ENCODE measurements at places on chromosomes 6 and 20.

- no peak for DNase-seq
These were observed 20.6 kb downstream of the SLC2A12 start for GRCh38 chr6:134031696-134032255.

GRCh38 chr20:4585104-4585753 is 136.5 kb upstream of the PRND start:
- no peak for DNase-seq

DNA sequence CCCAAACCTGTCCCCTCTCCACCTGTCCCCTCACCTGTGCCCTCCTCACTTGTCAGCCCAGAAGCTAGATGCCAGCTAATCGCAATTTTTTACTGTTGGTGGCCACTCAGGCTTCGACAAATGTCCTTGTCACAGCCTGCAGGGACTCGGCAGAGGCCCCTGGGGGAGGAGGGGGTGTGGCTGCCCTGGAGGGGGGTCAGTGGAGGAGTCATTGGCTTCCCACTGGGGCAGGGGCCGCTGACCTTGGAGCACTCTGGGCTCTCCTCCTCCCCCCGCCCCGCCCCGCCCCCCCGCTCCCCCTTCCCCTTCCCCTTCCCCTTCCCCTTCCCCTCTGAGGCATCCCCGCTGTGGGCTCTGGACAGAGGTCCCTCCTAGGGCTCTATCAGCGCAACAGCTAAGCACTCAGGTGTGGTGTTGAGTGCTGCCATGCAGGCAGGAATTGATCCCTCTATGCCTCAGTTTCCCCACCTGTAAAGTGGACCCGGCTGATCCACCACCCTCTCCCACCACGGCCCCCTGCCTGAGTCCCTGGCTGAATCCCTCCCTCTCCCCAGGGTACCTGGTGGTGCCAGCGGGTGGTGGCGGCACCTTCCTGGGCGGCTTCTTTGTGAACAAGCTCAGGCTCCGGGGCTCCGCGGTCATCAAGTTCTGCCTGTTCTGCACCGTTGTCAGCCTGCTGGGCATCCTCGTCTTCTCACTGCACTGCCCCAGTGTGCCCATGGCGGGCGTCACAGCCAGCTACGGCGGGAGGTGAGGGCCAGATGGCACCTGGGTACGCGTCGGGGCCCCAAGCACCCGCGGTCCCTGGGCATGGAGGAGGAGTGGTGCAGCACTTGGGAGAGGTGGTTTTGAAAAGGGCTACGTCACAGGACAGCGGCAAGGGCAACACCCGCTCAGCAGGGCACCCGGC is 23.8 kb downstream of the SLCO4A1 start:
- DNase-seq: no peak

- DNase-seq: no peak
These were observed 87.2 kb upstream of the EDN1 start for GRCh38 chr6:12203001-12203400.

- DNase-seq: no peak
These were observed 12.6 kb upstream of the PCMTD2 start for GRCh38 chr20:64242797-64243475.

DNA sequence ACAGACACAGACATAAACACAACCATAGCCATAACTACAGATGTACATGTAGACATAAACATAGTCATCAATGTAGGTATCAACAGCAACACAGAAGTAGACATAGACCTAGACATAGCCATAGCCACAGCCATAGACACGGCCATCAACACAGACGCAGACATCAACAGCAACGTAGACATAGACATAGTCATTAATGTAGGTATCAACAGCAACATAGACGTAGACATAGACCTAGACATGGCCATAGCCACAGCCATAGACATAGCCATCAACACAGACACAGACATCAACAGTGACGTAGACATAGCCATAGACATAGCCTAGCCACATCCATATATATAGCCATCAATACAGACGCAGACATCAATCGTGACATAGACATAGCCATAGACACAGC is 258.3 kb upstream of the FOXQ1 start:
- no peak for DNase-seq

DNA sequence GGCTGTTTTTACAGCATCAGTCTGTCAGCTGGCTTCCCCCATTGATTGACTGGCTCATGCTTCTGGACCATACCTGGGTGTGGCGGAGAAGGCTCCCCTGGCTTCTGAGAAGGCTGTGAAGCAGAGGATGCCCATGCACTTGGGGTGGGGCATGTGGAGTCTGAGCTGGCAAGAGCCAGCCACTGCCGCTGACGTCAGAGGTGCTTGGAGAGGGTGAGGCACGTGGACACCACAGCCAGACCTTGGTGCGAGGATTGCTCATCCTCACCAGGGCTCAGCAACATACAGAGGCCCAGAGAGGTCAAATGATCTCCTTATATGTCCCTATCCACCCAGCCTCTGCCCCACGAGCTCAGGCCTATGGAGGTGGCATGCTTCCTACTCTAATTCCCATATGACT is 211.2 kb upstream of the PMEPA1 start:
- no peak for DNase-seq

DNA sequence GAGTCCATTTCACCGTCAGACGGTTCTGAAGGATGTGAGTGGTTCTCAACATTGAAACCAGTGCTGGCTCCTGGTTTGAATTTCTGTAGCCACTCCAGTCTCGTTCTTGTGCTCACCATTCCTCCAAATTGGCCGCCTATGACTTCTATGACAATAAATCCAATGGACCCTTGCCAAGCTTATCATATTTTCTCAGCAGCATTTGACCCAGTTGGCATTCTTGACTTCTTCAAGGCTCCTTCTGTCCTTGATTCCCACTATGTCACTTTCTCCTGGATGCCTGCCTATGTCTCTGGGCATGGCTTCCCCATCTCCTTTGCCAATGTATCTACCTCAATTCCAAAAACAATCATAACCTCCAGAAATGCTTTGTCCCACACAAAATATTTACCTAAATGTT is 756.0 kb upstream of the NRSN1 start:
- no peak for DNase-seq

- DNase-seq: no peak
These were observed 54.4 kb upstream of the MARCKS start for GRCh38 chr6:113802779-113803178.

- no peak for DNase-seq
These were observed 21.5 kb downstream of the OR2B2 start for GRCh38 chr6:27890445-27891319.

GRCh38 chr6:89853068-89853467 is 23.4 kb downstream of the CASP8AP2 start:
- no peak for DNase-seq

- no peak for DNase-seq
These were observed 248.9 kb upstream of the FOXQ1 start for GRCh38 chr6:1062786-1063545.

DNA sequence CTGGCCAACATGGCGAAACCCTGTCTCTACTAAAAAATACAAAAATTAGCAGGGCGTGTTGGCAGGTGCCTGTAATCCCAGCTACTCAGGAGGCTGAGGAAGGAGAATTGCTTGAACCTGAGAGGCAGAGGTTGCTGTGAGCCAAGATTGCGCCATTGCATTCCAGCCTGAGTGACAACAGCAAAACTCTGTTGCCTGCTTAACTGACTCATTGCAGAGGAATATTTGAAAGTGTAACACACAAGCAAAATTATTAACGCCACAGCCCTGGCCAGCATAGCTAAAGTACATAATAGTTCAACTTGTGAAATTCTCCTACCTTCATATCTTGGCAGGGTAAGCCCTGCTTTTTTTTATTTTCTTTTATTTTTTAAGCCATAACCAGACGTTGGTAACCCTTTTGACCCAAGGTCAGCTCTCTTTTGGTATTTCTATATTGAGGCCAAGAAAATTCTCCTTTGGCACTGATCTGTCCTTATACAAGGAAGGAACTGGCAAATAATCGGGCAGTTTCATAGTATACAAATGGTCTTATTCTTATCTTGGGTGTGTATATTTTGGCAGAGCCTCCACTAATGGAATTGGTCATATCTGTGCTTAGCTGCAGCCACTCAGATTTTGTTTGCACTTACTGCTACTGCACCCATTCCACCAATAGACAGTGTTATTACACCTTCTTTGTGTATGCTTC is 4.0 kb upstream of the ADGRF5 start:
- DNase-seq: no peak

GRCh38 chr6:93196406-93196970 is 222.9 kb downstream of the EPHA7 start:
- DNase-seq: no peak

DNA sequence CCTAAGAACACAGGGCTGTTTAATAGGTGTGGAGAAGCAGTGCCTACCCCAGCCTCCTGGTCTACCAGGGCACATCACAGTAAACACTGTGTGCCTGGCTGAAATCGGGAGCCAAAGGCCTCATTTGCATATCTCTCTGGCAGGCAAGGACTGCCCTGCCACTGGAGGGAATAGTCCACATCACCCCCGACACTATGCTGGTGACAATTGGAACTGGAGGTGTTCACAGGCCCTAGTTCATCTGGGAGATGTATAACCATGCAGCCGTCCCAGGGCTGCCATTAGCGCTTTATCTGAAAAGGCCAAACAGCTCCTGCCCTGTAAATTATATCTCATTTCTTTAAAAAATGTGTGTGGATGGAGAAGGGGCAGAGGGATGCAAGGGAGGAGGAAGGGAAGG is 150.3 kb downstream of the LINC00237 start:
- no peak for DNase-seq

DNA sequence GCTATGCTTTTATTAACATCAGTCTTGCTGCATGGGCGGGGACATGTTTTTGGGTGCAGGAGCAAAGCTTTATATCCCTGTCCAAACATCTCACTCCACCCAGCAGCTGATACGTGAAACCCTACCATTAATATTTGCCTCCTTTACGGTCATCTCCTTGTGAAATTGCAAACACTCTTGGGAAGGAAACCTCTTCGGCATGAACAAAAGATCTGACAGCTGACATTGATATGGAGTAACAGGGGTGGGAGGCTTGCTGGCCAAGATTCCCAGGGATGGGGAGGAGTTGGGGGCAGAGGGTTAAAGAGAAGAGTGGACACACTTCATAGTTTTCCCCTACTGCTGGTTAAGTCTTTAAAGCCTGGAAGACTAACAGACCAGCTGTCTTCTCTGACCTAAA is 22.2 kb upstream of the VEGFA start:
- DNase-seq: no peak

DNA sequence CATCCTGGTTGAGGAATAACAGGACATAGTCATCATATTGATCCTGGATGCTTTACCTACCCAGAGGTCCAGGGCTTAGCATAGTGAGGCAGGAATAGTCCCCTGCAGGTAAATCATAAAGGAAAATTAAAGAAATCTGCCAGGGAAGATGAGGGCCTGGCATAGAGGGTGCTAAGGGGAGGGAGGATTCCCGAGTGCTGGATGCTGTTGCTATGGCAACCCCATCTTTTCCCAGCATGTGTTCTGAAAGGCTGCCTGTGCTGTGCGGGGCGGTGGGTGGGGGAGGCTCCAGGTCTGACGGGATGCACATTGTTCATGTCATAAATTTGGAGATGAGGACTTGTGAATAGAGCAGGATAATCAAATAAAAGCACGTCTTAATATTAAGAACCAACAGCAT is 212.6 kb upstream of the PCSK2 start:
- DNase-seq: no peak

Data from 8988T (cell line).